ENCODE measurements at places on chromosomes 11 and 22. TPM values are rescaled to one million over a fixed set of nuclear protein-coding genes. Genes with fewer than 3 reads are reported as not detected.

DNA sequence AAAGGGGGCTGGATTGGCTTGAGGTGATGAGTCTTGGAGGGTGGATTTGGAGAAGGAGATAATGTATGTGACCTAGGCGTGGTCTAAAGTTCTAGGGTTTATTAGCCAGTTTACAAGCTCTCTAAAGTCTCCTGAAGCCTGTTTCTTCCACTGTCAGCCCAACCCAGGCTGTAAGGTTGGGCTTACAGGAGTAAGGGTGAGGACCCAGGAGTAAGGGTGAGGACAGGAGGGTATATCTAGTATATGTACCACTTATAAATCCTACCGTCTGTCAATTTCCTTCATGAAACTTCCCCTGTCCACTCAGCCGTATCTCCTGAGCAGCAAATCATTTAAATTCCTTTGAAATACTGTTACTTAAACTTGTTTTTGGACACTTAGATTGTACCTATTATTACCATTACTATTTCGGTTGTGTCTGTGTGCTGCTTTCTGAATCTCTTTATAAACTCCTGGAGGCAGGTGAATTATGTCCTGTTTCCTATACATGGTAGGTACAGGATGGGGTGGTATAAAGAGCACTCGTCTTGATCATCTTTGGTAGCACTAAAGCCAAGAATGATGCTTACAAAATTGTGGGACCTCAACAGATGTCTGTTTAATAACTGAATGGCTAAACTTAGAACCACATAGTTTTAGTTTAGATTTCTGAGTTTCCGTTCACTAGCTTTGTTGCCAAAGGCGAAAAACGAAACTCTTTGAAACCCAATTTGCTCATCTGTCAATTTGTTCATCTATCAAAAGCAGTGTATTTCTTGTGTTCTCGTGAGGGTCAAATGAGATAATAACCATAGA, 192.0 kb downstream of the GRIK4 start:
- DNase-seq = no peak

- DNase-seq = peak; percentile 95
These were observed 93.2 kb downstream of the LRRC32 start for GRCh38 chr11:76577226-76577920.

DNA sequence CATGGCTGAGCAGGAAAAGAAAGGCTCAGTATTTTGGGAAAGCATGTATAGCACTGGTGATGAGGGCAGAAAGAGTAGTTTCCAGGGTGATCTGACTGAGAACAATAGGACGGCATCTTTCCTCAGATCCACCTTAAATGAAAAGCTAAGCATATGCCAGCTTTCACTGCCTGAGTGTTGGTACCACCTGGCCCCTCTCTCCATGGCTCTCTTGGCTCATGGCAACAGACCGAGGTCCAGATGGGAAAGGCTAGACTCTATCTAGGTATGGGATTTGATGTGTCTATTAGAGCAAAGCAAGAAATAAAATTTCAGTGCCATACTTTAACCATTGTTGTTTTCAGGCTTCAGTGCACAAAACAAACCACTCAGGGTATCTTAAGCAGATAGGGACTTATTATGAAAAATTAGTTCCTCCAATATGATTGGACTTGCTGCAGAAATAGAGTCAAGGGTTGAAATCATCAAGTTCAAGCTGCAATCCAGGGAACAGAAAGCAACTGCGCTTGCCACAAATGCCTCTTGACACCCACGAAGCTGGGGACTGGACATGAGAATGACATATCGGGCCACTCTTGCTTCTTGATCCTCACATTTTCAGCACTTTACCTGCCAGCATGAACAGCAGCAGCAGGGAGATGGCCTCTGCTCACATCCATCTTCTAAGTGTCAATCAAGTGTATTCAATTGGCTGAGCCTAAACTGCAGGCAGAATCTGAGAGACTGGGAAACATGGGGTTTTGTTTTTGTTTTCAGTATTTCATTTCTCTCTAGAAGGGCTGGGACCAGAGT, 64.0 kb upstream of the SNX19 start:
- DNase-seq = no peak

DNA sequence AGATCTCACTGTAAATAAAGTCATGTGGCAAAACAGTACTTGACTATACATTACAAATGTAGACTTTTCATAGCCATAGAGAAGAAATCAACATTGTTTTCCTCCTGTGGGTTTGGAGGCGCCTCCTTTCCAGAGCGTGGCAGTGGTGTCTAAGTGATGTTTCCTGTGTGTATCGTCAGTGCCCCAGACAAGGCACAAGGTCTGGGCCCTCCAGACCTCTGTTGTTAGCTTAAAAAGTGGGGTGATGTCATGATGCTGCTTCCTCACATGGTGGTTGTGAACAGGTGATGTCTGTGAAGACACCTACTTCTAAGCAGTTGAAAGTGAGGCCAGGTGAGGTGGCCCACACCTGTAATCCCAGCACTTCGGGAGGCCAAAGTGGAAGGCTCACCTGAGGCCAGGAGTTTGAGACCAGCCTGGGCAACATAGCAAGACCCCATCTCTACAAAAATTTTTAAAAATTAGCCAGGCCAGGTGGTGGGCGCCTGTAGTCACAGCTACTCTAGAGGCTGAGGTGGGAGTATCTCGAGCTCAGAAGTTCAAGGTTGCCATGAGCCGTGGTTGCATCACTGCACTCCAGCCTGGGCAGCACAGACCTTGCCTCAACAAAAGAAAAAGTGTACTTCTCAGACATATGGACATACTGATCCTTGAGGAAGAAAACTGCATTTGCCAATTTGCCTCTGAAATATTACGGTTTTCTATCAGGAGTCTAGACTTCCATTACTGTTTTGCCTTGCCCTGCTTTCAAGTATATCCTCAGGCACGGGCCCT, 15.7 kb downstream of the NUP50 start:
- DNase-seq = no peak

DNA sequence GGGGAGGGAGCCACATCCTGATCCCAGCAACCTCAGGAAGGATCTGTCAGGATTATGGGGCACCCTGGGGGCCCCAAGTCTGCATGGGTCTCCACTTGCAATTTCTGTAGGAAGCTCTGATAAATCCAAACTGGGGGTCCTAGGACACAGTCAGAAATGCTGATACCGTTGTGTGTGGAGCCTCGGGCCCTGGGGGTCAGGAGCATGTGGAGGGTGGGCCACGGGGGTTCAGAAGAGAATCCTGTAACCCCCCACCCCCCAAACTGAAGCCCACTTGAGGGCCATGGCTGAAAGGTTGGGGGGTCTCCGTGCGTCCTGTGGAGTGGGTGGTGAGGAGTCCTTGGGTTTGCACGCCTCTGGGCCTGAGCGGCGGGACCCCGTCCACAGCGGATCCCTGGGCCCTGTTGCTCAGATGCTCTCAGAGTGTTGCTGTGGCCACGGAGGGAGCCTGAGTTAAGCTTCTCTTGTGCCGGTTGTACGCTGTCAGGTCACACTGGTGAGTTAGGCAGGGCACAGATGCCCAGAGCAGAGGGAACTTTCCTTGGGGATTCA, 72.2 kb downstream of the LRP5 start:
- DNase-seq = no peak

GRCh38 chr11:95144313-95145235, 54.9 kb downstream of the ENDOD1 start:
- no peak for DNase-seq

- no peak for DNase-seq
These were observed 5.8 kb downstream of the DDIAS start for GRCh38 chr11:82907371-82907770.

The CD6 gene
- total RNA-seq = 0.14 TPM

- no peak for DNase-seq
These were observed 3.1 kb upstream of the PPP2R5B start for GRCh38 chr11:64921384-64921783.

DNA sequence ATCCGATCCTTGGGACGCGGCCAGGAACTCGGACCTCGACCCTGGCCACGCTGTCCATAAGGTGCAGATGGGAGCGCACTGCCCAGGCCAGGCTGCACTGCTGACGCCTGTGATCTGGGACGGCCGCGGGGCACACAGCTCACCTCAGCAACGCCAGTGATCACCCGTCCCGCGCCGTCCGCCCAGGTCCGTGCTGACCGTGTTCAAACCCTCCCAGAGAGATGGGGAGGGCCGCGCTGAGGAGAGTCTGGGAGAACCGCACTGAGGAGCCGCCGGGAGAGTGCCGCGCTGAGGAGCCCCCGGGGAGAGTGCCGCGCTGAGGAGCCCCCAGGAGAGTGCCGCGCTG, 636 bp downstream of the KCNQ1OT1 start:
- DNase-seq = no peak

The H19 gene
- total RNA-seq = 33.1 TPM

- peak; percentile 5 for DNase-seq
These were observed 39.0 kb upstream of the ADA2 start for GRCh38 chr22:17258015-17258787.

DNA sequence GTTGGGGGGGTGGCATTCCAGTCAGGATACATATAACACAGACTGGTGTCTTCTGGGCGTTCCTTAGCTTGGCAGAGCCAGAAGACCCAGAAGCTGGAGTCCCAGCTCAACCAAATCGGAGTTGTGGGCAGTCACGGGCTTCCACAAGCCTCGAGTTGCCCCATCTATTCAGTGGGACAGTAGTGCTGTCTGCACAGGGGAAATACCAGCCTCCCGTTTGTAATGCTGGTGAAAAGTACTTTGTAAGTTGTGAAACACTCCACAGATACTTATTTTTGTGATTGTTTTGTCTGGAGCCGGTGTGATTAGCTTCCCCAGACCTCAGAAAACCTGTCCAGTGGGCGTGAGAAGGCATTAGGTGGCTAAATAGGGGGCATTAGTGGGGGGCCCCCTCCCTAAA, 13.6 kb downstream of the DGKZ start:
- DNase-seq = no peak

- DNase-seq = no peak
These were observed 6.0 kb upstream of the SGSM3 start for GRCh38 chr22:40364431-40364830.

The WEE1 gene
- total RNA-seq = 39.6 TPM

DNA sequence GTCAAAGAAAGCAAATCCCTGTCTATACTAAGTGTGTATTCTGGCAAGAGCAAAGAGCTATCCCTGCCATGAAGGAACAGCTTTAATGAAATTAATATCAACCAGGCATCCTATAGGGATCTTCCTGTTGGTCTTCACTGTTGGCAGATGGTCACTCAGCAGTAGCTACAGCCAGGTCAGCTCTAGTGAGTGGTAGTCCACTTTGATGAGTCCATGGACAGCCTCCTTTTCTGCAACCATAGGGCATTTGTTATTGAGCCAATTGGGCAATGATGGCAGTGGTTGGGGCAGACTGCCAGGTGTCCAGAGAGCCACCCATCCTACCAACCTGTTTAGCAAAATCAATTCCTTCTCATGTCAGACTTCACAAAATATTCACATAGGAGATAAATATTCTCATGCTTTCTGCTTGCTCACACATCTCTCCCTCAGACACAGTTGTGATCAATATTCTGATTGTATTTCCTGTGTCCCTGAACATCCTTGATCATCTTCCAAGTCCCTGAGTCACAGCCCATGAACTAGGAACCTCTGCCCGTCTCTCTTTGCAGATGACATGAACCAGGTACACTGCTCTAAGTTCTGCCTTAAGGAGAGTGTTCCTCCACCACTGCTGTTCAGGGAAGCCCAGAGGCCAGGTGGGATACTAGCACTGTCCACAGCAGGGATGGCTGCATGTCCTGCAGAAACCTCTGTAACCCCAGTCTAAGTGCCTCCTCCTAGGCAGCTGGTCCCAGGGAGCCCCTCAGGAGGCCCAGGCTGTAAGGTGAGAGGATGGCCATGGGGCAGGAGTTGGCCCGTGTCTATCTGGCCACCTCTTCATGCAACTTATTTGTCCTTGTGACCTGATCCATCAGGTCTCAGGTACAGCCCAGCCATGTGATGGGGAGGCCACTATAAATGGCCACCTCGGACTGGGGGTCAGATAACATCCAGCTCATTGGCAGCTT, 74.2 kb upstream of the IGLL5 start:
- no peak for DNase-seq

- DNase-seq = no peak
These were observed 1514.8 kb downstream of the TBC1D22A start for GRCh38 chr22:48276994-48277867.

GRCh38 chr22:46730568-46731245, 7.3 kb downstream of the CERK start:
- no peak for DNase-seq

The PHOX2A gene
- not detected for total RNA-seq

GRCh38 chr22:36755316-36755715, 20.6 kb downstream of the IFT27 start:
- no peak for DNase-seq

GRCh38 chr11:64296830-64297698, 3.1 kb upstream of the CATSPERZ start:
- no peak for DNase-seq

DNA sequence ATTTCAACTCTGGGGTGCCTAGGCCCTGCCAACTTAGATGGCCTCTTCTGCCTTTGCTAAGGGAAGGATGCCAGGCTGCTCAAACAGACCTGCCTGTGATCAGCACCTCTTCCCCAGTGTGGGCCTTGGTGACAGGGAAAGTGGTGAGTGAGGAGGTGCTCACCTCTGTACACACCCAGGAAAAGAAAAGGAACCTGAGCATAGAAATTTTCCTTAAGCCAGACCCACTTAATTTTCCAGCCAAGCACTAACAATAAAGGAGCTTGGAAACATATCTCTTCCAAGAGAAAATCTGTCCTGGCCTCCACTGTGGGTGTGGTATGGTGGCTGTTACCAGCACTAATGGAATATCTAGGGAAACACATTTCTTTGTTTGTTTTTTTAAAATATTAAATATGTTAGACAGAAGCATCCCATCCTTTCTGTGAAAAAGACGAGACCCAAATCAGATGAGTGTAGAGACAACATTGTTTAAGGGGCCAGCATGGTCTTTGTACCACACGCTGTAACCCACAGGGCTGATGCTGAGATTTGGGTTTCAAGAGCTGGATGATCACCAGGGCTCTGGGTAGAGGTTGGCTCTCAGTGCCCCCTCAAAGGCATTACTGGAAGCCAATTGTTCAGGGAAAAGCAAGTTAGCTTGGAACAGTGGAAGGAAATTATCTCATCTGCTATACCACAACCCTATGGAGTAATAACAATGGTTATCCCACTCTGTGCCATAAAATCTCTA, 472.2 kb downstream of the INSC start:
- DNase-seq = no peak

DNA sequence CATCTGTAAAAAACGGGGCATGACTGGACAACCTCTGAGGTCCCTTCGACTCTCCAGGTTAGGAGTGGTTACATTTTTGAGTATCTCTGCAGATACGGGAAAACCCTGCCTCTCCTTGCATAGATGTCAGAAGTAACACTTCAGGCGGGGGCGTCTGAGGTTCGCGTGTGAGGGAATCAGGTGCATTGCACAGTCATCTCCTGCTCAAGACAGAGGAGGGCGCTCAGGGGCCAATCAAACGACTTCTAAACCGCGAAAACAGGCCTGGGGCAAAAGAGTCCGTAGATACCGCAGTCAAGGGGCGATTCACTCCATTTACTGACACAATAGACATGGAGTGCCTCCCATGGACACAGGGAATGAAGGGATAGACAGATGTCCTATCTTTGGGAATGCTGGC, 31.7 kb downstream of the KIRREL3 start:
- DNase-seq = no peak

The SYT7 gene
- 4.5 TPM for total RNA-seq
